Esophagus muscularis mucosa (tissue), 4 donors: ENCODE measurements at places on chromosomes 5 and 9. TPM values are rescaled to one million over a fixed set of nuclear protein-coding genes. Genes with fewer than 3 reads are reported as not detected.

- no peaks in the 10 kb centered on the region for H3K4me1 ChIP-seq
- no peak overlapping the region for H3K27ac ChIP-seq
- no peaks in the 10 kb centered on the region for H3K27me3 ChIP-seq
These were observed 180.2 kb downstream of the RASEF start for GRCh38 chr9:82882748-82883147.

MSX2 gene
- total RNA-seq = 2.1 TPM

- no peak for DNase-seq
- H3K4me3 ChIP-seq = no peak overlapping the region
- peaks cover 72% of the 10 kb centered on the region for H3K36me3 ChIP-seq
- no peak overlapping the region for H3K27ac ChIP-seq
These were observed 55.3 kb upstream of the POU4F3 start for GRCh38 chr5:146283344-146283761.

SNX24 gene
- 12.6 TPM for total RNA-seq

GRCh38 chr9:20603524-20604268 lies 18.6 kb downstream of the MLLT3 start:
- H3K4me1 ChIP-seq = peaks cover 67% of the 10 kb centered on the region
- peak overlapping the region; percentile 40 for H3K4me3 ChIP-seq
- DNase-seq = no peak
- H3K27me3 ChIP-seq = no peaks in the 10 kb centered on the region

DNA sequence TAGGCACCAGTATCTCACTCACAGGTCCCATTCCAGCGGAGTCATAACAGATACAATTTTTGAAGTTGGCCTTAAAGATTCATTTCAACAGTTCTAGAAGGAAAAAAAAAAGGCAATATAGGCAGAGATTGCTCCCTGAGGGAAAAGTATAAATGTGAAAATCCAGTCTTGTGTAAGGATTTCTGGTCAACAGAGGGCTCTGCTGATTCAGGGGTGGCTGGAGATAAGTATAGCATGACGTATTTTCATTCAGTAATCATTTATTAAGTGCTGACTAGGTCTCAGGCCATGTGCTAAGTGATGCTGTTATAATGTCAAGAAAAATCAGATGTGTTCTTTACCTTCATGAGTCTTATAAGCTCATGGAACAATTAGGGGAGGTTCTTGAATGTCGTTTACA lies 377.3 kb upstream of the MEF2C start:
- H3K4me3 ChIP-seq = no peak overlapping the region
- H3K4me1 ChIP-seq = no peaks in the 10 kb centered on the region
- no peak for DNase-seq
- no peak overlapping the region for H3K27ac ChIP-seq
- H3K36me3 ChIP-seq = no peaks in the 10 kb centered on the region

DNA sequence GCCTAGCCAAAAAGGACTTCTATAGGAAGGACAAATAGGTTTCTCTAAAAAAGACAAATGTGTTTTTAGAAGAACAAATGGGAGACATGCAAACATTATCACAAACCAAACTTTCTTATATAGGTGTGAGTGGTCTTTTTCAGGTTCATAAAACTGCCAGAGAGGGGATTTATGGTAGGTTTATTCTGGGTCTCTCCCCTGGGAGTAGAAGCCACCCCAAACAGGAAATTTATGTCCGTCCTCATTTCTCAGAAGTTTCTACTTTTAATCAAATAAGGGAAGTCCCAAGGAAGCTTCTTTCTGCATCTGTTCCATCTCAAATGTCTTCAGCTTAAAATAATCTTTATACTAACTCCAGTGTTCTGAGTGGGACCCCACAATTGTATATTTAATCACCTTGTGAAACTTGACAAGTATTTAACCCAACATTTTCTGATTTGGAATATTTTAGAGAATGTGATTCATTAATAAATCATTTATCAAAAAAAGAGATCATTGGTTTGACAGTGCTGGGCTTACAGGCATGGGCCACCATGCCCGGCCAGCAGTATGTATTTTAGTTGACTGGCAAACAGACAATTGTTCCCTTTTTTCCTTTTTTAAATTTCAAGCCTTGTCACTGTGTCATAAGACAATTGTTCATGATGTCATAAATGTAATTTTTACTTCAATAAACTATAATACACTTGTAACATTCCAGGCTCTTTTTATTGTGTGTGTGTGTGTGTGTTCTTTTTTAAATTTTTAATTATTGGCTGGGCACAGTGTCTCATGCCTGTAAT lies 44.6 kb upstream of the GLDC start:
- no peaks in the 10 kb centered on the region for H3K36me3 ChIP-seq
- no peak for DNase-seq
- H3K27me3 ChIP-seq = no peaks in the 10 kb centered on the region
- H3K4me3 ChIP-seq = no peak overlapping the region
- no peak overlapping the region for H3K27ac ChIP-seq

ENTREP1 gene
- 16.2 TPM for total RNA-seq

GRCh38 chr9:27145143-27145542 lies 36.1 kb downstream of the TEK start:
- H3K27ac ChIP-seq = no peak overlapping the region
- no peak for DNase-seq
- no peaks in the 10 kb centered on the region for H3K36me3 ChIP-seq
- H3K4me3 ChIP-seq = no peak overlapping the region

DNA sequence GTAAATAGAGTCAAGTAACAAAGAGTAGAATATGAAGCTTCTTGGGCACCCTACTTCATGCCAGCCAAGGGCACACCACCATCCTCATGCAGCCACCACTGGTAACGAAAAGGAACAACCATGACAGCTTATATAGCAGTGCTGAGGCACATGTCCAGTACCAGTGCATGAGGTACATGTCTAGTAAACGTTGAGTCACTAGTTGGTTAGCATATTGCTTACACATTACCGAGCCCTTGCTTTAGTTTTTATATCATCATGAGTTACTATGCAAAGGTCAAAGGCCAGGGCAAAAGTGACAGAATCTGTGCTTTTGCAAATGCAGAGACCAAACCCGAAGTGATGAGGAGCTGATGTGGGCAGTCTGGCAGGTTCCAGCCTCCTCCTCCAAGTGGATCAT lies 147.1 kb upstream of the MAP1B start:
- H3K4me1 ChIP-seq = no peaks in the 10 kb centered on the region
- H3K27ac ChIP-seq = no peak overlapping the region
- DNase-seq = peak; percentile 50
- no peaks in the 10 kb centered on the region for H3K36me3 ChIP-seq

DNA sequence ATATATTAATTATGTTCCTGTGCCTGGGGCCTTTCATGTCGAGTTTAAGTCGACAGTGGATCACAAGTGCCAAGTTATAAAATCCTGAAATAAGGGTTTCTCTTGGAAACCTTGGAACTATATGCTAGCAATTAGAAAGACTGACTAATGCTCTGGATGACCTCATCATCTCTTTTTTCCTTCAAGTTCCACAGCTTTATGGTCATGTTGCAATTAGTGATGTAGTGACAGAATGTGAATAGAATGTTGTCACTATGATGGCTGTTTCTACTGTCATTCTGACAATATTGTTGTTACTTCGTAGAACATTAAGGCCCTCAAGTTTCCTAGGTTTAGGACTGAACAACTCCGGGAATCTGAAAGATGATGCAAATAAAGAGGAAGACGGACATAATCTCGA lies 368.0 kb upstream of the SEMA6A start:
- H3K36me3 ChIP-seq = no peaks in the 10 kb centered on the region
- no peaks in the 10 kb centered on the region for H3K27me3 ChIP-seq
- no peak for DNase-seq
- no peak overlapping the region for H3K4me3 ChIP-seq
- H3K27ac ChIP-seq = no peak overlapping the region
- H3K4me1 ChIP-seq = no peaks in the 10 kb centered on the region

DNA sequence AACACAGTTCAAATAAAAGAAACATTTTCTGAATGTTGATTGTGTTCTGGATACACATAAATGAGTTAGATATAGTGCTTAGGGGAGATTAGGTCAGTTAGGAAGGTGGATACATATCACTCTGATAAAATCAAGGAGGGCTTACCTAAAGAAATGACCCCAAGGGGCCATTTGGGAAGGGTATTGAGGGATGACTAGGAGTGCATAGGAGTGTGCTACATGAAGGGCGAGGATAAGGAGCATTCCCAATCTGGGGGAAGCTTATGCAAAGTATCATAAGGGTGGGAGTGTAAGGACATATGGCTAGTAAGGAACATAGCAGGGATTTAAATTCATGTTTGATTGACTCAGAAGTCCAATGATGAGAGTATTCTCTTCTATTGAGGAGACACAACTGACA lies 183.6 kb downstream of the NSG2 start:
- no peak for DNase-seq
- H3K27me3 ChIP-seq = peaks cover 25% of the 10 kb centered on the region
- H3K4me3 ChIP-seq = no peak overlapping the region
- no peaks in the 10 kb centered on the region for H3K4me1 ChIP-seq
- H3K27ac ChIP-seq = no peak overlapping the region

SETX gene
- total RNA-seq = 45.7 TPM

DNA sequence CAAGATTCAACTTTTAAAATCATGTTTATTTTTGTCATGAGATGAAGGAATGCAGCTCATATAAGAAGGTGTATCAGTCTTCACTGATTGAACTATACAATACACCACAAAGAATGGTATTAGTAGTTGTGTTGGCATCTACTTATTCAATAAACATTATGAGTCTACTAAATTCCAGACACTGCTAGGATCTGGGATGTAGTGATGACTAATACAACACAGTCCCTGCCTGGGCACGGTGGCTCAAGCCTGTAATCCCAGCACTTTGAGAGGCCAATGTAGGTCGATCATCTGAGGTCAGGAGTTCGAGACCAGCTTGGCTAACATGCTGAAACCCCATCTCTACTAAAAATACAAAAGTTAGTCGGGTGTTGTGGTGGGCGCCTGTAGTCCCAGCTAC lies 171.4 kb upstream of the NFIB start:
- H3K27ac ChIP-seq = no peak overlapping the region
- H3K36me3 ChIP-seq = no peaks in the 10 kb centered on the region
- no peak overlapping the region for H3K4me3 ChIP-seq
- no peak for DNase-seq
- H3K4me1 ChIP-seq = no peaks in the 10 kb centered on the region
- no peaks in the 10 kb centered on the region for H3K27me3 ChIP-seq

DNA sequence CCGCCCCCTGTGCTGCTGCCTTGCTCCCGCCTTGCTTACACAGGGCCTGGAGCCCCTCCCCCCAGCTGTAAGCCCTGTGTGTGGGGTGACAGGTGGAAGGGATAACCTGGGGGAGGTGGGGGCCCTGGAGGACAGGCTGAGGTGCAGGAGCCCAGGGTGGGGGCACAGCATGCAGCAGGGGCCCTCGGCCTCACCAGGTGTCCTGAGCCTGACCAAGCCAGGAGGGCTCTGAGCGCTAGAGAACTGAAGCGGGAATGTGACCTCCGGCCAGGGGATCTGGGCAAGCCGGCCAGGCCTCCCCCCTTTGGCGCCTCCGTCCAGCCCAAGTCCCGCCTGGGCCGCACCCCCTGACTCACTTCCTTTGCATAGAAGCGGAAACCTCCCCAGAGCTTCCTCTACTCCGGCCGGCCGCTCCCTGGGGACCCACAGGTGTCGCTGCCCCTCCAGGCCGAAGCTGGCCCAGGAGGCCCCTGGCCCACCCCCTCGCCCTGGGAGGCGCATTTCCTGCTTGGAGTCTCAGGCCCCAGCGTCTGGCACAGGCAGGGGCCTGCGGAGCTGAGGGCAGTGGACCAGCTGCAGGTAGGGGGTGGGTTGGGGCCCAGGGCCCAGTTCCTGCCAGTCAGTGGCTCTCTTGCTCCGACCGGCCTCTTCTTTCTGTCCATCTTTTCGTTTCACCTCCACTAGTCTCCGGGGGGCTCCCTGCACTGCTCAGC lies at the start of gene TOR4A:
Gene TOR4A, plus strand, starts transcription at position 398 of the 713 bp plus-strand sequence. CDS start 964 bp downstream, outside the sequence.
- peak within 1 kb of the TSS; percentile 51 for H3K4me3 ChIP-seq
- H3K4me1 ChIP-seq = peaks cover 55% of the 10 kb centered on the region
- peak within 1 kb of the TSS; percentile 82 for H3K27ac ChIP-seq
- H3K27me3 ChIP-seq = peaks cover 71% of the 10 kb centered on the region

ISCA1 gene
- total RNA-seq = 38.7 TPM

GRCh38 chr5:112165897-112166737 lies 253.0 kb downstream of the EPB41L4A start:
- H3K27me3 ChIP-seq = no peaks in the 10 kb centered on the region
- H3K4me3 ChIP-seq = no peak overlapping the region
- no peak overlapping the region for H3K27ac ChIP-seq
- H3K4me1 ChIP-seq = peaks cover 21% of the 10 kb centered on the region

- DNase-seq = no peak
- H3K4me3 ChIP-seq = no peak overlapping the region
- H3K27me3 ChIP-seq = no peaks in the 10 kb centered on the region
- H3K36me3 ChIP-seq = no peaks in the 10 kb centered on the region
- H3K4me1 ChIP-seq = peaks cover 19% of the 10 kb centered on the region
- no peak overlapping the region for H3K27ac ChIP-seq
These were observed 322.9 kb downstream of the SLIT3 start for GRCh38 chr5:168978015-168978414.

SPATA31E1 gene
- total RNA-seq = not detected

DNA sequence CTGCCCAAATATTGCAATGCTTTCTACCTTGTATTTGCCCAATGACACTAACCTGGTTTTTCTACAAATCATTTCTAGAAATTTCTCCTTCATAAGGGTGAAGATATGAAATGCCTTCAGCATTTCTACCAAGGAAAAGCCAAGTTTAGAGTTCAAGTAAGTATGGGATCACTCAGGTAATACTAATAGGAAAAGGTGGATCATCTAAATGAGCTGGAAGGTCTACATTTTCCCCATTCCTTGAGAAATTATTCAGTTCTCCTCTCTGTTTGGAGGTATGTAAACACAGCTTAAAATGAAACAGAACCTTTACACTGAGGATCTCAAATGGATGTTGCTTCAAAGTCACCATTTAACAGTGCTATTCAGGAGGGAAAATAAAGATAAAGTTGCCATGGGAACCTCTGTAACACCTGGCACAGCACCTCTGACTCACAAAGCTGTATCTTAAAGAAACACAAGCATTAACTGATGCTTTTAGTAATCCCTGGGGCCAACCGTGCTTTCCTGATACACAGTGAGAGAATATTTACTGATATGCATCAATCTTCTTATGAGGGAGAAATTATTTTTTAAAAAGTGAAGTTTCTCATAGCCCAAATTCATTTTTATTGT lies 161.3 kb downstream of the DRD1 start:
- DNase-seq = no peak
- no peaks in the 10 kb centered on the region for H3K4me1 ChIP-seq
- H3K36me3 ChIP-seq = no peaks in the 10 kb centered on the region
- no peaks in the 10 kb centered on the region for H3K27me3 ChIP-seq
- H3K4me3 ChIP-seq = no peak overlapping the region

GRCh38 chr5:7391814-7392692 lies 3.9 kb upstream of the ADCY2 start:
- peaks cover 9% of the 10 kb centered on the region for H3K4me1 ChIP-seq
- peak; percentile 82 for DNase-seq

DNA sequence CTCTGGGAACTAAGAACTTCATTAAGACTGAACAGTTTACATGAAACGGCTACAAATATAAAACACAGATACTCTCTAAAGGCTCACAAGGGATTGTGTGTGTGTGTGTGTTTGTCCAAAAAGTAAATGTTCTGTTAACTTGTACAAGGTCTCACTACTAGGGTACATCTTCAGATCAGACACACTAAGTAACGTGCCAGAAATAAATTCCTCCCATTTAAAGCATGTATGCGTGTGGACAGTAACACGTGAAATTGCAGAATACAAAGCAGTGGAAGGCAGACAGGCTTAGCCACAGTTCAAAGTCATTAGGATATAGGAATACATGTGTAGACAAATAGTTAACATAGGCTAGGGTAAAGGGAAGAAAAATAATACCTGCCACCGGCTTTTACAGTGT lies 1.8 kb downstream of the BNC2 start:
- no peak for DNase-seq
- peak overlapping the region; percentile 90 for H3K4me3 ChIP-seq
- H3K27ac ChIP-seq = peak overlapping the region; percentile 94
- H3K36me3 ChIP-seq = no peaks in the 10 kb centered on the region
- peaks cover 58% of the 10 kb centered on the region for H3K4me1 ChIP-seq
- H3K27me3 ChIP-seq = no peaks in the 10 kb centered on the region

SLC6A19 gene
- not detected for total RNA-seq
